Stimulated activated CD4-positive, alpha-beta T cell treated with anti-CD3 and anti-CD28 coated beads, Interleukin-4, amount 100 ng/mL, for 4 hours (primary cell): ENCODE measurements at places on chromosomes 13 and 19.

DNA sequence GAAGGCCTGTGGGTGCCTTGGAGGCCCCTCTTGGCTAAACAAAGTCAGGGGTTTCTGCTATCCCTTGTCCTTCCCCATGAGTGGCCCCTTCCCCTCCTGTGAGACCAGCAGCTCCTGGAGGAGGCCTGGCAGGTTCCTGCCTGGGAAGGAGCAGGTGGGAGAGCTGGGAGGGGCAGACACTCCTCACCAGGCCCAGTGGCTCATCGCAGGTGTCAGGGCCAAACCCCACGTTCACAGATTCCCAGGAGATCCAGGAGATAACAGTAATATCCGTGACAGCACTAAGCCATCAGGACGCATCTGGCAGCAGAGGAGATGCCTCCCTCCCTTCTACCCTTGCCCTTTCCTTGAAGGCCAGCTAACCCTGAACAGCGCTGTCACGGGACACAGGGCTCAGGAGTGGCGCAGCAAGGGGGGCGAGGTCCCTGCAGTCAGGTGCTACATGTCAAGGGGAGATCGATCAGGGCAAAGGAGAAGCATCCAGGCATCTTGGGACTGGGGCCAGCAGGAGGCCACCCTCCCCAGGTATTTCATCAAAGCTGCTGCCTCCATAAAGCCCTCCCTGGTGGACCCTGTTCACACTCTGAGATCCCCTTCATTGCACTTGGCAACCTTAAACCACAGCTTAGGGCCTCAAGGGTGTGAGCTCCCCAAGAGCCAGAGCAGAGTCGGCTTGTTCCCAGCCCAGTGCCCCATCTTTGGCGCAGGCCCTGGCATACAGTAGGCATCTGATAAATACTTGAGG lies 4.8 kb downstream of the CEBPA start:
- DNase-seq, result no peak

- no peak for DNase-seq
These were observed 347.2 kb downstream of the ZNF536 start for GRCh38 chr19:30719189-30719998.

DNA sequence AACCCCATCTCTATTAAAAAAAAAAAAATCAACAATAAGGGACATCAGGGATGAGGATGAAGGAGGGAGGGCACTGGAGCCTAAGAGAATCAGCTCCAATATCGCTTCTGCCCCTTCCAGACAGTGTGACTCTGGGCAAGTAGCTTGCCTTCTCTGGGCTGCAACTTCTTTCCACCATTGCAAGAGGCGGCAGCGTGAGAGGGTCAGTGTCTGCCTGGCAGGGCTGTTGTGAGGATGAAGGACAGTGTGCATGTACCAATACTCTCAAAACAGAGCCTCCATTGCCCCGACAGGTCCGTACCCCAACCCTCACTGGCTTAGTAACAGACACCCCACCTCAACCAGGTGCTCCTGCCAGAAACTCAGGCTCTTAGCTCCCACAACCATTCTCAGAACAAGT lies 15.3 kb upstream of the LENG8 start:
- DNase-seq, result no peak

DNA sequence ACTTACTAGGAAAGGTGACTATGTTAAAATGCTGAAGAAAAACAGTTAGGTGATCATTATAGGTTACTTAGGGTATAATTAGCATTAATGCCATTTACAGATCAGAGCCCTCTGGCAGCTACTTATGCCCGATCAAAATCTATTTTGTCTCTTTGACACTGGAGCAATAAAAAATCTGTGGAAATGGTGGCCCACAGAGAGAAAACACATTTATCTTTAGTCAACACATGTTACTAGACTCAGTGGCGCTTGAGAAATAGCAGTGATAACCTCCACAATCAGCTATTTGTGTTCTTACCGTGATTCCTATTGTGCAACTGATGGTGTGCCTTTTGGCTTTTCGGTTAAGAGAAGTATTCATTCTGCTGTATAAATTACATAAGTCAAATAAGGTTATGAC lies 1519.6 kb downstream of the PCDH9 start:
- DNase-seq, result no peak

DNA sequence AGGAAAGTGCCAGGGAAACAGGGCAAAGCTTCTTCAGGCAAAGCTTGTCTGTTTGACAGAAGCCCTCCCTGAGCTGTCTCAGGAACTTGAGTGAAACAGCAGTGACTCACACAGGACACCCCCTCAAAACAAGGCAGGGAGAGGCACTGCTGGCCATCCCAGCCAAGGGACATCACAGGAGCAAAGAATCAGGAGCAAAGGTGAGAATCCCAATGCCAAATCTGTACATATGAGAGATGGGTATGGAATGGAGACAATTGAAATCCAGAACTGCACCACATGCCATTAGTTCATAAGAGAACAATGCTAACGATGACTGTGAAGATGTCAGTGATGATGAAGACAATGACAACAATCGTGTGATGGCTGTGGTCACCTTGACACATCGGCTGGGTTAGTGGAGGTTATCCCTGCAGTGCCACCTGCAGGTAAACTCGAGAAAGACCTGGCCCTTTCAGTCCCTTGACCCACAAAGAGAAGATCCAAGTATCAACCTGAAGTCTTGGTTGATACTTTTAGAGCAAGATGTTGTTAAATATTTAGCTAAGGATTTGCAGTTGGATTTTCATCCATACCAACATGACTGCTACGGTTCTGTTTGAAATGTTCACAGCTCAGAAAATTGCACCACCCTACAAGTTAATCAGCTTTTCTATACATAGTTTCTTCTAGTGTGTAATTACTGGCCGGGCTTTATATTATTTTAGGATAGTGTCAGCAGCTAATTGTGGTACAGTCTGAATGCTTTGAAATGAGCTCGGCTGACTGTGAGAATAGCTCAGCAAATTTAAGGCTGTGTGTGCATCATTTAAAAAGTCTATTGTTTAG lies 42.0 kb upstream of the IPO5 start:
- DNase-seq, result no peak

DNA sequence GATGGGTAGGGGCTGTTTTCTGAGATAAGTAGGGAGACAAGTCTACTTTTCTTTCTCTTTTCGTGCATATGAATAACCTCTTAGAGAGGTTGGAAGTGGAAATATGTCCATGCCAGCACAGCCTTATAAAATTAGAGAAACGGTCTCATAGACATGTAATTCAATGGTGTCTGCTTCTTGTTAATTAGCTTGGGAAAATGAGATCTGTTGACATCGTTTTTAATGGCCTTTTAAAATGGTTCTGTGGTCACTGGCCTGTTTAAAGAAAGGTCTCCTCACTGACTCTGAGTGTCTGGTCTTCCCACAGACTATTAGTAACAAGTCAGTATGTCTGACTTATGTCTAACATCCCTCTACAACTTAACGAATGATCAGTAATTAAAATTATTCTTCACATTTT lies 487.1 kb downstream of the SLITRK6 start:
- no peak for DNase-seq

GRCh38 chr13:48317511-48318376 lies 14.2 kb downstream of the RB1 start:
- no peak for DNase-seq

GRCh38 chr19:29325241-29325975 lies 112.5 kb upstream of the UQCRFS1 start:
- no peak for DNase-seq

DNA sequence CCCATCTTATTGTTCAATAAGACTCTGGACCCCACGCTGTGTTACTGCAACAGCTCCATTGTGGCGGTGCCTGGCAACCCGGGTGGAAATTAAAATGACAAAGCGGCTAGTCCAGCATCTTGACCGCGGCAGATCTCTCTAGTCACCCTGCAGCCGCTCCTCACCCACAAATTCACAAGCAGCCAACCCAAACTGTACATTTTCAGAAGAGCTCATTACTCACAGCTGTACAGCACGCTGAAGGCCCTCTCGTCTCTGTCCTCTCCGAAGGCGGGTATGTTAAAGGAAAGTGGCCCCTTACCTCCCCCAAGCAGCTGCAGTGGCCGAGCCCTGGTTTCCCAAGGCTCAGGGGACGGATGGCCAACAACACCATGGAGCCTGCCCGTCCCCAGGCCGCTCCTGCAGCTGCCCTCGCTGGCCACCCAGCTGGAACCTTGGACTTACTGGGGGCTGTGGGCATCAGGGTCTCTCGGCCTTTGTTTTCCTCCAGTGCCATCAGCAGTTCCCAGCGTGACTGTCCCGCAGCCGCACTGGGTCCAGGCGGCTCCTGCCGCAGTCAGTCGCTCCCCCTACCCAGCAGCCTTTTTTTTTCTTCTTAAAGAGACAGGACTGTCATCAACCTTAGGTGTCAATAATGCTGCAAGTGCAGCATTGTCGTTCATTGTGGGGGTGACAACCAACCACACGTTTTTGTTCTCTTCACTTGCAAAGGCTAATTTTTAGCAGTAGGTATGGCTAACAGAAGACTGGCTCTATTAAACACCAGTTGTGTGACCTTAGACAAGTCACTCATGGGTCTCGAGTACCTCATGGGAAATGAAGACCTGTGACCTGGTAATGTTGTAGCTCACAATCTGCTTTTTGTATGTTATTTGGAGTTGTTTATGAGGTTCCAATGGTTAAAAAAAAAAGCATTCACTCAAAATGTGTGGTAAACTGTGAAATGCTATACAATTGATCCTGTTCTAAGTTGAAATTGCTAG lies at the start of gene SACS:
SACS (minus strand) TSS at position 532 of the 983 bp plus-strand sequence. CDS start 22,463 bp downstream, outside the sequence.
- no peak for DNase-seq

- no peak for DNase-seq
These were observed 69.7 kb downstream of the RASA3 start for GRCh38 chr13:114062754-114063153.

GRCh38 chr13:68929075-68929745 lies 1178.4 kb upstream of the ATXN8OS start:
- no peak for DNase-seq

DNA sequence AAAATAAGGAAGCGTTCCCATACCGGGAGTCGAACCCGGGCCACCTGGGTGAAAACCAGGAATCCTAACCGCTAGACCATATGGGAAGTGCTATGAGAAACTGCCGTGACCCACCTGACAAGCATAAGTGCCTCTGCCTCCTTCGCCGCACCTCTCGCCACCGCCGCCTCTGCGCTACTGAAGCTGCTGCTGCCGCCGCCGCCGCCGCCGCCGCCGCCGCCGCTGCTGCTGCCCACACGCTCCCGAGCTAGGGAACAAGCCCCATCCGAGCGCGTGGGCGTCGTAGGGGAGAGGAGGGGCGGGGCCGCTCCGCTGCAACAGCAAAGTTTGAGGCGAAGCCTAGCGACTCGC lies 610 bp upstream of the WBP4 start:
- peak; percentile 93 for DNase-seq

GRCh38 chr13:49641801-49642291 lies 13.5 kb downstream of the ARL11 start:
- DNase-seq, result no peak

DNA sequence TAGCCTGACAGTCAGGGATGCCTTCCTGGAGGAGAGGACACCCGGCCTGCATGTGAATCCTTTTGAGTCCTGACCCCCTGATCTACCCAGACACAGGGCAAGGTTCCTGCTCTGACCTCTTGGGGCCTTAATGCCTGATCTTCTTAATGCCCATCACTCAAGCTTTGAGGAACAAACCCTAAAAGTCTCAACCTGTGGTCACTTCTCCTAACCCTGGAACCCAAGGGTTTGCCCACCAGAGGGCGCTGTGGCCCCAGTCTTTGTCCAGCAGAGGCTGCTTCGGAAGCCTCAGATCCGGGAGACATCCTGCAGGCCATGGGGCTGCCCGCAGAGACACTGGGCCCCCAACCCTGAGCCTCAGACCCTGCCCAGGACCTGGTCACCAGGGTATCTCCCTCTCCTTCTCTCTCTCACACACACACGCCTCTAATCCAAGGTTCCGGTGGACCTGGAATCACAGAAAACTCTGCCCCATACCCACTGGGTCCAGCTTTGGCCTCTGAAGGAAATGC lies 9.8 kb upstream of the DPF1 start:
- peak; percentile 77 for DNase-seq

DNA sequence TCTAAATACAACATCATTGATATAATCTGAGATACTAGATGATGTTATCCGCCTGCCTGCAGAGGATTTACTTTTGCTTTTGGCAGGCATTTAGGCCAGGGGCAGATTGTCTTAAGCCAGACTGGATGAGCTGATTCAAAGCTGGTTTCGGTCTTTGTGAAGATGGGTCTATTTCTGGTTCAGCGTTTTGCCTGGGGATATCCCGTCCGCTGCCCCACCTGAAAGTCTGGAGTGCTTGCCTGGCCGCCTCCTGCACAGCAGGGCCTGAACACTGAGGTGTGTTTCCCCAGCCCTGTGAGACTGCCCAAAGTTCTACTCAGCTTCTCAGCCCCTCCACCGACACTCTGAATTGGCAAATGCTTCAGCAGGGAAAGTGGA lies 149.7 kb downstream of the KATNAL1 start:
- DNase-seq, result no peak

DNA sequence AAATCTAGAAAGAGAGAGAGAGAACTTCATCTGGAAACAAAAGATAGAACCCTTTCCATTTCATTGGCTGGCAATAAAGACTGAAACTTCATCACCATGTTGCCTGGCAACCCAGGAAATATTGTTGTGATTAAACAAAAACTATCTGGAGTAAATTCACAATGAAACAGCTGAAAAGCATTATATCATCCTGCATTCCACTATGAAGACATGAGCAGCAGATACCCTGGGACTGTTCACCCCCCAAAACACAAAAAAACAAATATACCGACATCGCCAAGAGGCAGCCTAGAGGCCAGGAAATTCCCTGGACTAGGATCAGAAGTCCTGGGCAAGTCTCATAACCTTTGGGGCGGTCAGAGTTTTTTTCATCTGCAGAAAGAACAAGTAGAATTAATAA lies 158.3 kb downstream of the FOXO1 start:
- no peak for DNase-seq

DNA sequence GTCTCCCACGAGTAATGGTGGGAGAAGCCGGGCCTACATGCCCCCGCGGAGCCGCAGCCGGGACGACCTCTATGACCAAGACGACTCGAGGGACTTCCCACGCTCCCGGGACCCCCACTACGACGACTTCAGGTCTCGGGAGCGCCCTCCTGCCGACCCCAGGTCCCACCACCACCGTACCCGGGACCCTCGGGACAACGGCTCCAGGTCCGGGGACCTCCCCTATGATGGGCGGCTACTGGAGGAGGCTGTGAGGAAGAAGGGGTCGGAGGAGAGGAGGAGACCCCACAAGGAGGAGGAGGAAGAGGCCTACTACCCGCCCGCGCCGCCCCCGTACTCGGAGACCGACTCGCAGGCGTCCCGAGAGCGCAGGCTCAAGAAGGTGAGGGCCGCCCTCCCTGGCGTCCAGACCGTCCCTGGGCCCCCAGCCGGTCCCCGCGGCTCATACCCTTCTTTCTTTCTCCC lies 1.4 kb upstream of the USF2 start:
- DNase-seq, result peak; percentile 54

DNA sequence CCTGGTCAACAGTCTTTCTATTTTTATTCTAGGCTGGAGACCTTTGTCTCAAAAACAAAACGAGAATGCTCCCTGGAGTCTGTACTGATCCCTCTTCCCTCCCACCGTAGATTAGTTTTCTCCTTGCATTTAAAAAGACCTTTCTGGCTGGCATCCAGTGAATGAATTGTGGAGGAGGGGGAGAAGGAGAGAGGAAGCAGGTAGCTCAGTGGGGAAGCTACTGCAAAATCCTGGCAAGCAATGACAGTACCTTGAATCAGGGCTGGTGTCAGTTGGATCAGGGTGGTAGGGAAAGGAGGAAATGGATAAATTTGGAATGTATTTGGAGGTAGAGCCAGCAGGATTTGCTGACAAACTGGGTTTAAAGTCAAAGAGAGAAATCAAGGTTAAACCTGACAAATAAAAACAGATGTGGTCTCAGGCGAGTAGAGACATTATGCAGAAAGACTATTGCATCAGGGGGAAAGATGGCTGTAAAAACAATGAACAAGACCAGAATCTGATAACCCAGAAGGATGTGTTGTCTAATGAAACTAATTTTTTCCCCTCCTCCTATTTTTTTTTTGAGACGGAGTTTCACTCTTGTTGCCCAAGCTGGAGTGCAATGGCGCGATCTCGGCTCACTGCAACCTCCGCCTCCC lies 3.5 kb upstream of the CYP2S1 start:
- no peak for DNase-seq
